Left ventricle myocardium inferior (tissue), 1 donor: ENCODE measurements at places on chromosomes 6 and 20. TPM values are rescaled to one million over a fixed set of nuclear protein-coding genes. Genes with fewer than 3 reads are reported as not detected.
A peak's percentile ranks its signal among the peaks of the same experiment; 100 is the strongest.

GRCh38 chr20:47501116-47501481, 588 bp upstream of the NCOA3 start:
- DNase-seq = no peak

- DNase-seq = no peak
Measured at GRCh38 chr6:37130704-37131103, 39.2 kb upstream of the PIM1 start.

- no peak for DNase-seq
Measured at GRCh38 chr6:158662954-158663624, 13.2 kb downstream of the SYTL3 start.

GRCh38 chr6:88775866-88776571, 187.4 kb downstream of the RNGTT start:
- DNase-seq = no peak

GRCh38 chr6:56036916-56037600, 161.7 kb upstream of the BMP5 start:
- no peak for DNase-seq

DNA sequence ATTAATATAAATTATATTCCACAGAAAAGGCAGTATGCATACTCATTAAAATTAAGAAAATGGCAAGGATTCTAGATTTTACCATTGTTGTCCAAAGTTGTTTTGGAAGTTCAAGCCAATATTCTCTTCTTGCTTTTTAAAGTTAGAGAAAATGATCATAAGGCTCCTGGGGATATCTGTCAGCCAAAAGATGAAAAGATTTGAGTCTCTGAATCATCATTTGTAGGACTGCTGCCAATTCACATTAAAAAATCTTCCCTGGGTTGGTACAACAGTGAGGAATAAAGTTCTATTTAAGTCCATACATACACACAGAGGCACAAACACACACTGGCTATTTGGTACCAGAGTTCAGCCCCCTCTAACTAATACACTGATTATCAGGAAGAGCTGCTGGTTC, 620.1 kb downstream of the COL12A1 start:
- no peak for DNase-seq

DNA sequence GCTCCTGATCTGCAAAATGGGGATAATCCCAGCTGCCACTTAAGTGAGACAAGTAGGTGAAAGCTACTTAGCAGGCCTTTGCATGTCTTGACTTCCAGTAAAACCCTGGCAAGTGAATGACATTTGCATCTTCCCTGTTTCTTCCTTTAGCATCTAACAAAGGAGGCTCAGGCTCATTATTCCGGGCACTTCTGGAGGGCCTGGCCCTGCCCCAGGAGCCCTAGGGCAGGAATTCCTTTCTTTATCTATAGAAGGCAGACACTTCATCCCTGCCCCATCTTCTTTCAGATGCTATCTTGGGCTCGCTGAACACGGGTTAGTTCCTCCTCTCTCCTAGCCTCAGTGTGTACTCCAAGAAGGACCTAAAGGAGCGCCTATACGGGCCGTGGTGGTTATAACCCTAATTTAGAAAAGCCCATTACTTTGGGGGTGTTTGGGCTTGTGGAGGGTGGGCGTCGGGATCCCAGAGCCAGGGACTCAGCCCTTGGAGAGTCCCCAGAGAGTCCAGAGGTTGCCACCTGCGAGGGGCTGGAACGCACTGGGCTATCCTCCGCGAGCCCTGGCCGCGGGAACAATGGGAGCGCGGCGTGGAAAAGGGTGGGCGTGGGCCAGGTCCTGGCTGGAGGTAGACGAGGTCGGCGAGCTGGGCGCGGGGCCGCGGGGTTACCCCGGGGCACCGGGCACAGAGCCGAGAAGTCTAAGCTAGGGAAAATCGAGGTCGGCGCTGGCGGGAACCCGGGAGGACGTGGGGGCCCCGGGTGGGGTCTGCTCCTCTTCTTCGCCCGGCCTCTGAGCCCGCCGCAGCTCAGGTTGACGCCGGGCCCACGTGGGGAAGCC, 62.8 kb upstream of the EPB41L1 start:
- no peak for DNase-seq

Gene SLC32A1
- total RNA-seq = not detected

Gene SLC25A27
- total RNA-seq = 18.6 TPM

DNA sequence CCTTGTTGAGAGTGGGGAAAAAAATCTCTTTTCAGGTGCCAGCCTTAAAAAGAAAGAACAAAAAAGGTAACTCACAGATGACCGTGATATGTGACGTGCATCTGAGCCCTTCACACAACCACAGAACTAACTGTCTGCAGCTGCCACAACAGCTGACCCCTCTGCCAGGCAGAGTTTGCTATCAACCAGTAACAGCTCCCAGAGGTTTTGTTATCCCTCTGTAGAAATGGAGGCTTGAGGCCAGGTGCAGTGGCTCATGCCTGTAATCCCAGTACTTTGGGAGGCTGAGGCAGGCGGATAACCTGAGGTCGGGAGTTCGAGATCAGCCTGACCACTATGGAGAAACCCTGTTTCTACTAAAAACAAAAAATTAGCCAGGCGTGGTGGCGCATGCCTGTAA, 42.8 kb downstream of the SLC52A3 start:
- DNase-seq = no peak

GRCh38 chr20:38880952-38881735, 45.1 kb upstream of the FAM83D start:
- no peak for DNase-seq

Gene IRF4
- total RNA-seq = 0.22 TPM

GRCh38 chr6:139545206-139546105, 171.0 kb upstream of the CITED2 start:
- DNase-seq = no peak

Gene ECHDC1
- total RNA-seq = 39.7 TPM

DNA sequence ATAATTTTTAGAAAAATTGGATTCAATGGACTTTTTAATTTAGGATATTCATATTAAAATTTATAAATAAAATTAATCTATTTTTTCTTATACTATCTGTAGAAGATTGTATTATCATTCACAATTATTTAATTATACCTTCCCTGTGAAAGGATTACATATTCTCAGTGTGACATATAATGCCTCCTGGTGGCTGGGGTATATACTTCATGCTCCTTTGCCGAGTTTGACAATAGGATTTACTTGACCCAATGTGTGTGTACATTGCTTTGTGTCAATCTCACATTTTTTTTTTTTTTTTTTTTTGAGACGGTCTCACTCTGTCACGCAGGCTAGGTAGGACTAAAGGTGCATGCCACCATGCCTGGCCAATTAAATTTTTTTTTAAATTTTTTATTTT, 230.0 kb upstream of the CHD6 start:
- no peak for DNase-seq

DNA sequence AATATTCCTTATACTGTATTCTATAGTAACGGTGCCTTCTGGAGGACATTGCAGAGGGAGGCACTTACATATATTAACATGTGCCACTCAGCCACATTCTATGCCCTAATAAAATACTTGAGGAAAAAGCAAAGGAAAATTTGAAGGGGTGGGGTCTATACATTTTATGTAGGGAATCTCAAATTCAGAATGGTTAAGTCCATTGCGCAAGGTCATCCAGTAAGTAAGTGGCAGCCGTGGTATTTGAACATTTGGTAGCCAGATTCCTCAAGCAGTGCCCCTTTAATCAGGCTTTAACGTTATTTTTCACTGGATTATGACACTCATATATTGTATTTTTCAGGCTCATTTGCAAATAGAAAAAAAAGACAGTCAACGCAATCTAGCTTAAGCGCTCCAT, 738.3 kb downstream of the DOK5 start:
- DNase-seq = no peak

GRCh38 chr6:90689172-90689571, 102.3 kb upstream of the MAP3K7 start:
- no peak for DNase-seq

DNA sequence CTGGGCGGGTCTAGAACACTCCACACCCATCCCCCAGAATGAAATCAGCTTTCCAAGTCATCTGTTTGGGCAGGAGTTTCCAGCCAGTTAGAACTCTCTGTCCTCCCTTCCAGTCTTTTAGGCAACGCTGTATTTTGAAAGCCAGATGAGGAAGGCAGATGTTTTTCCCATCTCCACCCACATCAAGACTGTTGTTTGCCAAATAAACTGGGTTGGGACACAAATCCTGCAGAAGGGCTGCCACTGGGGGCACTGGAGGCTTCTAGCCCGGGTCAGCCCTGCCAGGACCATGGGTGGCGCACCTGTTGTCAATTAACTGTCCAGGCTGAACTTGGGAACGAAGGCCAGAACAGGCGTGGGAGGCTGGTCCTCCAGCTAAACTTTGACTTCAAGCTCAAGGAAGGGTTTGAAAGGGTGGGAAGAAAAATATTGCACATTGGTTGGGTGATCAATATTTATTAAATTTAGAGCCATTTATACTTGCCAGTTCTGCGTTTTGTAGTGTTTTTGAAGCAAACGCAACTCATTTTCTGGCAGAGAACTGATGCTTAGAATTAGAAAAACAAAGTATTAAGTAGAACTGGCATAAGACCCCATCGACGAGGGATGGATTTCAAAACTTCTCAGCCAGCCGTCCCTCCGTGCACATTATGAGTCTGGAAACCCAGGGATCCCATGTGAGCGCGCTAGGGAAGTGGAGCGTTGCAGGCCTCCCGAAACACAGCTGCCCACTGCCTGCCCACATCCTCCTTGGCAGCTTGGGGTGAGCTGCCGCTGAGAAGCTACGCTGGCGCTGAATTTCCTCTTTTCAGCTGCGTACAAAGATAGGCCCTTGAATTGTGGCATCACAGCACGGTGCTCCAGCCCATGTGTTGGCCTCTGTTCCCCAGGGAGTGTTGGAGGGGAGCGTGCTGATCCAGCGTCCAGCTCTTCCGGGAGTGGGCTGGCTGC, 297.4 kb downstream of the QKI start:
- peak; percentile 89 for DNase-seq

DNA sequence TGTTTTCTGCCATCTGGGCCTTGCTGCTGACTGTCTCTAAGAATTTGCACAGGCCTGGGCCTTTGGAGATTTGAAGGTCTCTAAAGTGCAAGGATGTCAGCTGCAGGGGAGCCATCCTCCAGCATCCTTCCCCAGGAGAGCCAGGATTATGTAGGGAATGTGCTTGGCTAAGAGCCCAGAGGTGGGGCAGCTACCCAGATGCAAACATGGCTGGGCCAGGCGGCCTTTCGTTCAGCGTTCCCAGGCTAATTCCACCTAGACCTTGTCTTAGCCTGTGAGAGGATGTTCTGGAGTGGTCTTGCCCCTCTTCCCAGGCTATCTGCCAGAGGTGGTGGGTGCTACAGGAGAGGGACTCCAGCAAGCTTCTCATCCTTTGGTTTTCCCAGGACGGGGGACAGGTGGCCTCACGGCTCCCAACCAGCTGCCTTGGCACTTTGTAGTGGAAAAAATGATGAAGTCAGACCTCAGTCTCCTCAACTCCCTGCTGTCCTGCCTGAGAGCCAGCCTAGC, 7.7 kb upstream of the PTGIS start:
- DNase-seq = no peak

- DNase-seq = no peak
Measured at GRCh38 chr6:34281702-34282334, 33.0 kb upstream of the SMIM29 start.

DNA sequence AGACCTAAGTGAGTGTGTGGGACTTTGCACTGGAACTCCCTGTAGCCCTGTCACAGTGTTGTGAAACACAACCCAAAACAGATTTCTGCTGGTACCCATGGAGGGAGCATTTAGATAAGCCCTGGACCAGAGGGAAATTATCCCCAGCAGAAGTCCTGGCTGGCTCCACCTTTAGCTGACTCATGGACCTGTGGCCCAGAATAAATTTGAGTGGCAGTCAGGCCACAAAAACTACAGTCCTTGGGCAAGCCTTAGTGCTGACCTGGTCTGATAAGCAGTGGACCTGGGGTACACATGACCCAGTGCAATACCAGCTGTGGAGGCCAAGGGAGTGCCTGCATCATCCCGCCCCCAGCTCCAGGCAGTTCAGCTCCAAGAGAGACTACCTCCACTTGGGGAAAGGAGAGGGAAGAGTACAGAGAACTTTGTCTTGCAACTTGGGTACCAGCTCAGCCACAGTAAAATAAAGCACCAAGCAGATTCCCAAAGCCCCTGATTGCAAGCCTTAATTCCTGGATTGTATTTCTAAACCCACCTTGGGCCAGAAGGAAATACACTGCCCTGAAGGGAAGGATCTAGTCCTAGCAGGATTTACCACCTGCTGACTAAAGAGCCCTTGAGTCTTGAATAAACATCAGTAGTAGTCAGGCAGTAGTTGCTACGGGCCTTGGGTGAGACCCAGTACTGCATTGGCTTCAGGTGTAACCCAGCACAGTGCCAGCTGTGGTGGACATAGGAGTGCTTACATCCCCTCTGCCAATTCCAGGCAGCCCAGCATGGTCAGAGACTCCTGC, 140.4 kb upstream of the COL21A1 start:
- DNase-seq = no peak

DNA sequence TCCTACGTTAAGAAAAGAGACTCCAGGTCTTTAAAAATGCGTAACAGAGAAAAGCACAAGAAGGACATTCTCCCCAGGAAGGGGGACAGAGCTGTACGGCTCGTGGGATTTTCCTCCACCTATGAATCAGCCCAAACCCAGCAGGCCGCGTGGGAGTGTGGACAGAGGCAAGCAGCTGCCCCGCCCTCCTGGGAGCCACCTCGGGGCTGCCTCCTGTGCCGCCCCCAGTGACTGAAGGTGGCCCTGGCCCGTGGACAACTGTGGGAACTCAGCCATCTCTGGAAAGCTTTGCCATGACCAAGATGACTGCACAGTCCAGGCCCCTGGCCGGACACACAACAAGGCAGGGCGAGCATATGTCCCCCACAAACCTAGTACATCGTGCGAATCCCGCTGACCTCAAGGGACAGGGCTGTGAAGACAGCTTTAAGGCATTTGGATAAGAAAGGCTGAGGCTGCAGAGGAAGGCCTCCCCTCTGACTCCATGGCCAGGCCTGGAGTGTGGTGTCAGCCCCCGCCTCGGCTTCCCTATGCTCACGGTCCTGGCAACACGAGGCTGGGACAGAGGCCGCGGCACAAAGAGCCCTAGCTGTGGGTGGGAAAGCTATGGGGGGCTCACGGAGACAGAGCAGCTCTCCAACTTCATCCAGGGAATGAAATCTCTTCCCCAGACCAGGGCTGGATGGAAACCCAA, 26.9 kb downstream of the PXDC1 start:
- no peak for DNase-seq

Gene FOXQ1
- not detected for total RNA-seq

DNA sequence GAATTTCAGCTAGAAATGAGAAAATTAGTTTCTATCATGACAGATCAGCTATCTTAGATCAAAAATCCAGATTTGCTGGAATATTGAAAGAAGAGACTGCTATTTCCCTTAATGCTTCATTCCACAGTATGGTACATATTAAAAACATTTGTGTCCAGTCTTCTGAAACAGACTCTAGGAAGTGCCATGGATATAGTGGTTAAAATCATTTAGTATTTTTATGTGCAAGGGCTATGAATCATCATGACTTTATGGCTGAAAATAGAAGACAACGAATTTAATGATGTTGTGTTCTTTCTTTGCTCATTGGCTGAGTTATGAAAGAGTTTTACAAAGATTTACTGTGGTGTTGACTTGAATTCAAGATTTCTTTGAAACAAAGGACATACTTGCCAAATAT, 146.6 kb downstream of the ANKRD60 start:
- DNase-seq = no peak

Gene FAM209A
- total RNA-seq = not detected
